NCI-H2171 treated with DMSO at 0.1 percent for 48 hours (cell line): ENCODE measurements at places on chromosomes 1 and 21.

DNA sequence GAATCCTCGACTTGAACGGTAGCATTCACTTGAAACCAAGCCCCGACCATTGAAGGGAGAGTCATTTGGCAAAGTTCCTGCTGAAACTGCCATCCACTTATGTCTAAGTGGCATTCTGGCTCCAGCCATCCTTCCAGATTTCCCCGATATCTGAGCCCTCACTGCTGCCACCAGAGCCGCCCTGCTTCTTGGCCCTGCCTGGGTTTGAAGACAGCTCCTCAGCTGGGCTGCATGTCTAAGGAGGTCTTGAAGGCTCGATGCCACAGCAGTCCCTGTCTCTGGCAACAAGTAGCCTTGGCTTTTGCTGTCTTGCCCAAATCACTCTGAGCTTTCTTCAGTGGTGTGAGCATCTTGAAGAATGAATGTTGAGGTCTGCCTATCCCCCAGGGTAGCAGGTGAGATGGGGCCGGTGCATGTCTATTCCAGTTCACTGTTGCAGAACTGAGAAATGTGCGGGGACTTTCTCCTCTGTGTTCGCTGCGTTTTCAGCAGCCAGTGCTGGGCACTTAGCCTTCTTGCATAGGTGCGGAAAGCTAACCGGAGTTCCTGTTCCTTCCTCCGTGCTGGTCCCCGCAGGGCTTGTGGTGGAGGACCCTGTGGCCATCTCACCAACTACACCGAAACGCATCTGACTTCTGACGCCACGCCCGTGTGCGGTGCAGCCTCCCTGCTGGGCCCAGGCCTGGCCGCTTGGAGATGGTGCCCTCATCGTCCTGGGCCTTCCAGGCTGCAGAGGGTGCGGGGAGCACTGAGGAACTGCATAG lies 29.2 kb downstream of the MAN1C1 start:
- DNase-seq, result no peak

DNA sequence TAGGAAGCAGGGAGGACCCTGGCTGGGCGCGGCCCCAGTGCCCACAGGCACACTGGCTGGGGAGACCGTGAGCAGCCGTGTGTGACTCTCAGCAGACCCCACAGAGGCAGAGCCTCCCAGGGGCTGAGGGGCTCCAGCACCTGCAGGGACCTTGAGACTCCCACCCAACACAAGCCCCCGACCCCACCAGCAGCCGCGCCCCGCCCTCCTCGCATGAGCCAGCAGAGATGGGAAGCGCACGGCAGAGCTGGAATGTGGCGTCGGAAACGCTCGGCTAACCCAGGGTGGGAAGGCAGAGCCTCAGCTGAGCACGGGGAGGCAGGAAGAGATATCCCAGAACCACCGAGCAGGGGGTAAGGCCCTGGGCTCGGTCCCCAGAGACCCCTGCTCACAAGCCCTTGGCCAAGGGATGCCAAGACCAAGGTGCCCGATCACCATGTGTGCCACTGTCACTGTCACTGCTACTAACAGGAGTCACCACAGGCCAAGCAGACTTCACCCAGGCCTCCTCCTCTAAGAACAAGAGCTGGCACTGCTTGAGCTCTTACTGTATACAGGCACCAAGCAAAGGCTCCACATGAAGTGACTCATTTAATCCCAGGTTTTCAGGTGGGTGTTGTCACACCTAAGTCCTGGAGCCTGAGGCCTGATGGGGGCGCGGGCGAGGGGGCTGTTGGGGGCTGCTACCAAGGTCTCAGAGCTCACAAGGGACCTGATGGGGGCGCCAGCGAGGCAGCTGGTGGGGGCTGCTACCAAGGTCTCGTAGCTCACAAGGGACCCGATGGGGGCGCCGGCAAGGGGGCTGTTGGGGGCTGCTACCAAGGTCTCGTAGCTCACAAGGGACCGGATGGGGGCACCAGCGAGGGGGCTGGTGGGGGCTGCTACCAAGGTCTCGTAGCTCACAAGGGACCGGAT lies 20.1 kb downstream of the MEGF6 start:
- no peak for DNase-seq

DNA sequence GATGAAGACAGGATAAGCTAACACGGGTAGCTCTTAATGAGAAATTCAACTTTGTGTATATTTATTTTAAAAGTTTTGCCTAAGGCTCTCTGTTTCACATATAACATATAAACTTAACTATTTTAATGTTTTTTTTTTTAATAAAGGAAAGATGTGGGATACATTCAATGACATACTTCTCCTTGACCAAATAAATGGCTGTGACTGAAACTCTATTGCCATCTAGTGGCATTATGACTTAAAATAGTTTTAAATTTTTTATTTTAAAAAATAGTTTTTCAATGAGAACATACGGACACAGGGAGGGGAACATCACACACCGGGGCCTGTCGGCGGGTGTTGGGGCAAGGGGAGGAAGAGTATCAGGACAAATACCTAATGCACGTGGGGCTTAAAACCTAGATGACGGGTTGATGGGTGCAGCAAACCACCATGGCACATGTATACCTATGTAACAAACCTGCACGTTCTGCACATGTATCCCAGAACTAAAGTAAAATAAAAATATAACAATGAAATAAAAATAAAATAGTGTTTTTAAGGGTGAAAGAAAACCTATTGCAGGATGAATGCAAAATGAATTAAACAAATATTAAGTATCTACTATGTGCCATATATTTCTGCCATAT lies 83.4 kb downstream of the LYST start:
- DNase-seq, result peak; percentile 82

DNA sequence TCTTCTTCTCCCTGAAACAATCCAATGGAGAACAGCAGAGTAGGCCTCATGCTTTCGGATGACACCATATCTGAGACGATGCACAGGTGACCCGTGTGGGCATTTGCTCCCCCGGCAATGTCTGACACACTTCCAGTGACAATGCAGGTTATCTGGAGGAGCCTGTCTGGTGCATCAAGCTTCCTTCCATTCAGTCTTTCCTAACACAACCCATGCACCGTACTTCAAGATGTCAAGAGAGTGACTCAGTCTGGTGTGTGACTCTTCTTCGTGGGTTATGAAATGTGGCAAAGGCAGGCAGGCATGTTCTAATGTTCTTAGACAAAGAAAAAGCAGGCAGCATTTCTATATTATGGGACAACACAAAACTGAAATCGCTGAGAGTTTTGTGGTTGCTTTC lies 159.1 kb downstream of the EDEM3 start:
- DNase-seq, result no peak

GRCh38 chr21:23612210-23612609 lies 1995.1 kb downstream of the MRPL39 start:
- DNase-seq, result no peak
